LNCaP clone FGC (cell line): ENCODE measurements at places on chromosomes 2 and 18.

- DNase-seq = no peak
These were observed 535.4 kb downstream of the PID1 start for GRCh38 chr2:228735697-228736096.

DNA sequence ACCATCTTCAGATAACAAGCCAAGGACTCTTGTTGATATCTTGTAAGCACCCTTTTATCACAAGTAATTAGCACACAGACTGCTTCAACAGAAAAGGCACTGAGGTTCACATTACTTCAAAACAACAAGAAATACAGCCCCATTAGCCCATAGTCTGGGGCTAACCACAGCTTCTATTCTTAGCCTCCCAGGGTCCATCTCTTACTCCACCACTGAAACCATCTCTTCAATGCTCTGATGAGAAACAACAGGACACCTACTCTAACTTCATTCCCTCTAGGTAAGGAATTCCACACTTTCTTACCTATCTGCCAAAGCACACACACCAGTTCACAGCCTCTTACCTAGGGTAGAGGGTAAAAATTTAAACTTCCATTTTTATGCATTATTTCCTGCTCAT is 26.4 kb upstream of the CYTIP start:
- no peak for DNase-seq

DNA sequence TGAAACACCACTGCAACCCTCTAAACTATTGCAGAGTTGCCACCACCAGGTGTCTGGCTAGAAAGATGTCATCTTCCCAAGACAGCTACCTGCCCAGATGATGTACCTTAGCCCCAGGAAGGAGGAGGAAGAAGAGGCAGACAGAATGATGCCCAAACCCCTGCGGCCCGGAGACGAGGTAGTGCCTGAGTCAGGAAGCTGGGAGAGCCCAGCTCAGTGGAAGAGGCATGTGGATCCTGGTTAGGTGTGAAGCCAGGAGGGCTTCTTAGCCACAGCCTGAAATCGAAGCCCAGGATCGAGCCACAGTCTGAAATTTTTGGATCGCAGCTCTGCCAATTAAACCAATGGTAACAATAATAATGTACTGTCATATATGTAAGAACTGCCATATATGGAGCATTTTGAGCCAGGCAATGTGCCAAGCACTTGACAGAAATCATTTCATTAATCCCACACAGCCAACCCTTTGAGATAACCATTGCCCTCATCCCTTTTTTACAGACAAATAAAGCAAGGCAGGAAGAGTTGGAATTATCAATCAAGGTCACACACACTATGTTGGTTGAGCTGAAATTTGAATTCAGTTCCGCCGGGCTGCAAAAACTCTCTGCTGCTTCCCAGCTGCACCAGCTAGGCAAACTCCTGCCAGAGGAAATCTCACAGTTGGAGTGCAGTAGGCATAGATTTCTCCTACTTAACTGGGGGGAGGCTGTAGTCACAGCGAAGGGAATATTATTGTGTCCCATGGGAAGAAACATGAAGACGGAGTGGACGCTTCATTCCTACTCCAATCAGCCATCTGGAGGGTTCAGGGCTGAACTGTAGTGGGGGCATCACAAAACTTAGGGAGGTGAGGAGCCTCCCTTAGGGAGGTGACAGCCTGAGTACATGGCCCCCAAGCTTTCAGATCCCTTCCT is 19.4 kb upstream of the CYP1B1 start:
- DNase-seq = no peak

DNA sequence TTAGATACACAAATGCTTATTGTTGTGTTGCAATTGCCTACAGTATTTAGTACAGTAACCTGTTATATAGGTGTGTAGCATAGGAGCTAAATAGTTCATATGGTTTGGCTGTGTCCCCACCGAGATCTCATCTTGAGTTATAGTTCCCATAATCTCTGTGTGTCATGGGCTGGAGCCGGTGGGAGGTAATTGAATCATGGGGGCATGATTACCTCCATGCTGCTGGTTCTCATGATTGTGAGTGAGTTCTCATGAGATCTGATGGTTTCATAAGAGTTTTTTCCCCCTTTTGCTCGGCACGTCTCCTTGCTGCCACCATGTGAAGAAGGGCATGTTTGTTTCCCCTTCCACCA is 190.5 kb upstream of the SESTD1 start:
- DNase-seq = no peak

GRCh38 chr2:149204686-149205085 is 125.7 kb upstream of the LYPD6 start:
- DNase-seq = no peak

DNA sequence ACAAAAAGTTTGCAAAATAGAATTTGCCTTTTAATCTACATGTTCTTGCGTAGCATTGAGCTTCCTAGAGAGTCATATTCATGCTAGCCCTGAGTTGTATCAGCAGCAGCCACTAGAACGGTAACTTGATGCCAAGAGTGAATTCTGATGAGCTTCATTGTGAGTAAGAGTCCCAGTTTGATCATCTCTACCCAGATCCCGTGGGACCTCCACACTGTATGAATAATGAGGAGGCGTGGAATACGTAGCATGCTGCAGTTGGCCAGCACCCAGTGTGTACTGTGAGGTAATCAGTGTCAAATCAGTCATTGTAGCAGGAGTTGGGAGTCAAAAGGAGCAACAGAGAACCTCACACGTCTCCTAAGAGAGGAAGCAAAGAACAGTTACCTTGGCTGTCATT is 197.9 kb downstream of the NEDD4L start:
- DNase-seq = no peak

- no peak for DNase-seq
These were observed 810.8 kb upstream of the CHAC2 start for GRCh38 chr2:52956766-52957165.
